ENCODE measurements at places on chromosomes 13 and 19. TPM values are rescaled to one million over a fixed set of nuclear protein-coding genes. Genes with fewer than 3 reads are reported as not detected.

The CFAP97D2 gene
- total RNA-seq: not detected

The RFXANK gene
- total RNA-seq: 18.2 TPM

The ZNF729 gene
- total RNA-seq: not detected

The POU2F2 gene
- total RNA-seq: 3.5 TPM

The CAMSAP3 gene
- total RNA-seq: 63.3 TPM

The FLT1 gene
- 3.6 TPM for total RNA-seq

The JSRP1 gene
- total RNA-seq: not detected

The HS6ST3 gene
- total RNA-seq: not detected

The CRX gene
- total RNA-seq: not detected

DNA sequence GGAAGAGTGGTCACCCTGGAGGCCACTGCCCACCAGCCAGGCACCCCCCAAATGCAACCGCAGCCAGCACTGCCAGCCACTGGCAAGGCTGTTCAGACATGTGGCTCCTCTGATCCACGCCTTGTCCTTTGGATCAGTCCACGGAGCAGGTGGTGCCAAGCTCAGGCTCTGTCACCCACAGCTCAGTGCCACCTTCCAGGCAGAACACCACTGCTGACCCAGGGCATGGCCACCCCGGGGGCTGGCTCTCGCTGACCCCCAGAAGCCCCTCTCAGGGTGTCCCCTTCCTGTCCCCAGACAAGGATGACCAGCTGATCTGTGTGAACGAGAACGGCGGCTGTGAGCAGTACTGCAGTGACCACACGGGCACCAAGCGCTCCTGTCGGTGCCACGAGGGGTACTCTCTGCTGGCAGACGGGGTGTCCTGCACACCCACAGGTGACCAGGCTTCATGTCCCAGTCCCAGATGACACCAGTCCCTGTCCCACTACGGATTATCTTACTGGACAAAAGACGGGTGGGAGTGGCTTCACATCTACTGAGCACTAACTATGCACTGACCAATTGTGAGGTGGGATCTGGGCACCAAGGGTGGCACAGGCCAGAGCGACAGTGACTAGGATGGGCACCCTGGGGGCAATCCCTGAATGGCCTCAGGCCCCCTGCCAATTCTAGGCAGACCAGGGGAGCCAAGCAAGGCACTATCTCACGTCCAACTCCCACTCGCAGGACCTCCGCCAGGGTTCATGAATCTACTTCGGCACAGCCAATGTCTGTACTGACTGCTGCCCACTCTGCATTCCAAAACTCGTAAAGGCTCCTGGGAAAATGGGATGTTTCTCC is 7.0 kb upstream of the F10 start:
- no peaks in the 10 kb centered on the region for H3K27me3 ChIP-seq
- no peak for DNase-seq
- H3K4me3 ChIP-seq: no peak overlapping the region
- no peak overlapping the region for H3K27ac ChIP-seq

DNA sequence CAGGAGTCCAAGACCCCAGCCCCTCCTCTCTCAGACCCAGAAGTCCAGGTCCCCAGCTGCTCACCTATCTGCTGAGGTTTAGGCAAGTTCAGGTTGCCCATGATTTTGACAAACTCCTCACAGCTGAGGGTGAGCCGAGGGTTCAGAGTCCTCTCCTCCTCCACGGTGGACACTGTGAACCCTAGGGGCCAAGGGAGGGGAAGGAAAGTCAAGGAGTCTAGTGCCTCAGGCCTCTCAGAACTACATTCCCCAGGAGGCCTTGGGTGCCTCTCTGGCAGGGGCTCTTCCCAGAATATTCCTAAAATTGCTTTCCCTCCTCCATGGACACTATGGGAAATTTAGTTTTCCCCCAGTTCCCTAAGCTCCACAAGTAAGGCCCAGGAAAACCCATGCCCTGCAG is 3.3 kb upstream of the PHLDB3 start:
- no peaks in the 10 kb centered on the region for H3K4me1 ChIP-seq
- no peak for DNase-seq
- no peak overlapping the region for H3K27ac ChIP-seq
- H3K4me3 ChIP-seq: no peak overlapping the region
- H3K27me3 ChIP-seq: no peaks in the 10 kb centered on the region

GRCh38 chr19:38252385-38252784 is 3.8 kb downstream of the PPP1R14A start:
- peak overlapping the region; percentile 5 for H3K4me3 ChIP-seq
- H3K36me3 ChIP-seq: no peaks in the 10 kb centered on the region
- H3K27ac ChIP-seq: peak overlapping the region; percentile 83
- no peaks in the 10 kb centered on the region for H3K27me3 ChIP-seq

GRCh38 chr13:110593430-110594130 is 21.8 kb upstream of the NAXD start:
- H3K27me3 ChIP-seq: no peaks in the 10 kb centered on the region
- no peak overlapping the region for H3K4me3 ChIP-seq
- H3K36me3 ChIP-seq: no peaks in the 10 kb centered on the region
- DNase-seq: no peak
- H3K27ac ChIP-seq: no peak overlapping the region

GRCh38 chr13:50645092-50645491 is 198.4 kb downstream of the DLEU7 start:
- H3K27me3 ChIP-seq: no peaks in the 10 kb centered on the region
- no peaks in the 10 kb centered on the region for H3K4me1 ChIP-seq
- no peaks in the 10 kb centered on the region for H3K36me3 ChIP-seq
- H3K4me3 ChIP-seq: no peak overlapping the region

DNA sequence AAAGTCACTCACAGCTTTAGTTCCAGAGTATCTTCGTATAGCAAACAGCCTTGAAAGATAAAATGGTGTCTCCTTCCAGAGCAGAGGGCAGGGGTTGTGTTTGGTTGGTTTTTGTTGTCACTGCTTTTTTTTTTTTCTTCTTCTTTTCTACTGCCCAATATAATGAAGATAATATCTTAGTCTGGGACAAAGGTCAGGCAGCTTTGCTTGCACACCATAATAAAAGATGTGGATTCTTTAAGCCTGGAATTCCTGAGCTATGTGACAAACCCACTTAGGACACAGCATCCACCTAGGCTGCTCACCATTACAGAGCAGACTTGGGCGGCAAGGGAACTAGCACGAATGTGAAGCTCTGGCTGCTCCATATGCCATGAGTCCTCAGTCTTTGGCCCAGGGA is 165.6 kb upstream of the MIR17HG start:
- H3K27ac ChIP-seq: no peak overlapping the region
- H3K36me3 ChIP-seq: no peaks in the 10 kb centered on the region
- H3K4me3 ChIP-seq: no peak overlapping the region
- no peak for DNase-seq
- no peaks in the 10 kb centered on the region for H3K4me1 ChIP-seq
- no peaks in the 10 kb centered on the region for H3K27me3 ChIP-seq

DNA sequence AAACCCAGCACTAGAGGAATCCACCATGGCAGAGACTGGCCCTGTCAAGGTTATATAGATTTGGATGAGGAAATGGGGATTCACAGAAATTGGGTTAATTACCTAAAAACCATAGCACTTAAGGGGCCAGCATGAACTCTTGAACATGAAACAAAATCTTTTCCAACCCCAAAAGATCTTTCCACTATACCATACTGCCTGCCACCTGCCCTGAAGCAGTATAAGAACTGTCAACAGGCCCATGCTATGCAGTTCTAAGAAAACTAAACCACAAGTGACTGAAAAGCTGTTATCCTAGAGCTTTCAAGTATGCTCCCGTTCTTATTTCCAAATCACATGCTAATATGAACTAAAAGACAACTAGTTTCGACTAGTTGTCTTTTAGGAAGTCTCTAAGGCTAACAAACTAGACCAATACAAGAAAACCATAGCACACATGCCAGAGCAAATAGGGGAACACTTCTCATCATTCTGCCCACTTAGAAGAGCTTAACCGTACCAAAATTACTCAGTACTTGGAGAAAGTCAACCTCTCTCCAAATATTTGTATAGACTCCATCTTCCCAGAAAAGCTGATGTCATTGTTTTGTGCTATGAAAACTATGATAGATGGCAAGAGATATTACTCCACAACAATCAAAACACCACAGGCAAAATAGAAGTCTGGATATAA is 27.5 kb downstream of the HSPH1 start:
- no peaks in the 10 kb centered on the region for H3K36me3 ChIP-seq
- H3K27ac ChIP-seq: no peak overlapping the region
- H3K4me1 ChIP-seq: no peaks in the 10 kb centered on the region
- no peak for DNase-seq
- no peak overlapping the region for H3K4me3 ChIP-seq
- H3K27me3 ChIP-seq: no peaks in the 10 kb centered on the region

DNA sequence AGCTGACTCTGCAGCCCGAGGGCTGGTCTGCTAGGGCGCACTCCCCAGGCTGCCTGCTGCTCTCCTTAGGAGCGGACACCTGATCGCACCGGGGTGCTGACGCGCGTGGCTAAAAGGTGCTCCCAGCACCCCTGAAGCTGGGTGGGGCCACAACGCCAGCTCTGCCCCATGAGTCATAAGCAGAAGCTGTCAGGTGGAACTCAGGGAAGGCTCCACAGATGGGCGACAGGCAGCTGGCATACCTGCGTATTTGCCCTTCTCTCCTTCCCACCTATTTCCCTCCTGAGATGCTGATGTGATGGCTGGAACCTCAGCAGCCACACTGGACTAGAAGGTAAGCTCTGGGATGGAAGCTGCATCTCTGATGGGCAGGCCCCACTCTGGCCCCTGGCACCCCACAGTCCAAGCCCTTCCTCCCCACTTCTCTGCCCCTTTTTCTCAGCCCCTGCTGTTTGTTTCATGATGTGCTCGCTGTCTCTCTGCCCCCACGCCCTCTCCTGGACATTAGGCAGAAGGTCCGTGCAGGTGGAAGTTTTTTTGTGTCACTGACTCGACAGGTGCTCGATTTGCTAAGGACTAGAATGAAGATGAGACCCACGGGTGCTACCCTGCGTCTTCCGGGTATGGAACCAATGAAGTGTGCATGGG is 30.3 kb upstream of the CACTIN start:
- DNase-seq: no peak
- no peaks in the 10 kb centered on the region for H3K27me3 ChIP-seq
- no peak overlapping the region for H3K27ac ChIP-seq
- no peak overlapping the region for H3K4me3 ChIP-seq
- no peaks in the 10 kb centered on the region for H3K36me3 ChIP-seq

- no peaks in the 10 kb centered on the region for H3K4me1 ChIP-seq
- no peak for DNase-seq
- H3K36me3 ChIP-seq: no peaks in the 10 kb centered on the region
- H3K4me3 ChIP-seq: no peak overlapping the region
- no peaks in the 10 kb centered on the region for H3K27me3 ChIP-seq
These were observed 106.8 kb downstream of the STOML3 start for GRCh38 chr13:38883783-38884182.

DNA sequence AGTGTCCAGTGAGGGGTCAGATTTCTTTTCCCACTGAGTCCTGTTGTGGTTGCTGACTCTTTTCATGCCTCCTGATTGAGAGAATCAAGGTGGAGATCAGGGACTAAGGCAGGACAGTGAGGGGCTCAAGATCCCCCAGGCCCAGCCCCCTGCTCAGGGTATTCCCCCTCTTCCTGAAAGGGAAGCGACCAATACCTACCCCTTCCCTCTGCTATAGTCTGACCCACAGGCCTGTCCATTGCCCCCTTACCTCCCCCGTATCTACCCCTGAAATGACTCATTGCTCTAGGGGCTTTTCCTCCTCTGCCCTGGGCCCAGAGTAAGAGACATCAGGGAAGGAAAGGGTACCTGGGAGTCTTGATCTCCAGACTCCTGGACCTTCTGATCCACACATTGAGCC is 1320.5 kb downstream of the UQCRFS1 start:
- H3K36me3 ChIP-seq: no peaks in the 10 kb centered on the region
- H3K27me3 ChIP-seq: no peaks in the 10 kb centered on the region
- no peak overlapping the region for H3K27ac ChIP-seq
- H3K4me1 ChIP-seq: no peaks in the 10 kb centered on the region
- no peak for DNase-seq

GRCh38 chr13:102878481-102878880 is 32.6 kb downstream of the ERCC5 start:
- no peak overlapping the region for H3K27ac ChIP-seq
- no peak for DNase-seq
- H3K27me3 ChIP-seq: no peaks in the 10 kb centered on the region
- H3K4me3 ChIP-seq: no peak overlapping the region

GRCh38 chr19:31347354-31347753 is 1.9 kb downstream of the TSHZ3 start:
- peaks cover 10% of the 10 kb centered on the region for H3K4me1 ChIP-seq
- H3K4me3 ChIP-seq: no peak overlapping the region
- peaks cover 7% of the 10 kb centered on the region for H3K27me3 ChIP-seq
- DNase-seq: no peak
- no peak overlapping the region for H3K27ac ChIP-seq
- H3K36me3 ChIP-seq: no peaks in the 10 kb centered on the region

DNA sequence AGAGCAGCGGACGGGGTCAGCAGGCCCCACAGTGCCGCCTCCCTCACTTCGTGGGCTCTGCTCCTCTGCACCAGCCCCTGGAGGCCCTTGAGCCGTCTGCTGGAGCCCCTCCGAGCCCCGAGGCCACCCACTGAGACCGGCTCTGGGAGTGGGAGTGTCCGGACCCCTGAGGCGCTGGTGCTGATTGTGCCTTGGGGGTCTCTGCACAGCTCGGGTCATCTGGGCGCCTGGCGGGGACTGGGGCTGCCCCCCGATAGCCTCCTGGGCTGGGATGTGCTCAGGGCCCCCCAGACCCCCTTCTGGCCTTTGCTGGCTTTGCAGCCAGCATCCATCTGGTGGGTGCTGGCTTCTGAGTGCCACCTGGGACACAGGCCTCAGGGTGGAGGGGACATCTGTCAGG is 15.4 kb downstream of the CBARP start:
- no peaks in the 10 kb centered on the region for H3K36me3 ChIP-seq
- H3K27me3 ChIP-seq: no peaks in the 10 kb centered on the region
- no peak overlapping the region for H3K27ac ChIP-seq
- no peaks in the 10 kb centered on the region for H3K4me1 ChIP-seq
- DNase-seq: no peak

- H3K36me3 ChIP-seq: no peaks in the 10 kb centered on the region
- no peak overlapping the region for H3K27ac ChIP-seq
- no peaks in the 10 kb centered on the region for H3K4me1 ChIP-seq
- no peaks in the 10 kb centered on the region for H3K27me3 ChIP-seq
- H3K4me3 ChIP-seq: no peak overlapping the region
These were observed 101.2 kb downstream of the TNFRSF19 start for GRCh38 chr13:23671377-23671776.

DNA sequence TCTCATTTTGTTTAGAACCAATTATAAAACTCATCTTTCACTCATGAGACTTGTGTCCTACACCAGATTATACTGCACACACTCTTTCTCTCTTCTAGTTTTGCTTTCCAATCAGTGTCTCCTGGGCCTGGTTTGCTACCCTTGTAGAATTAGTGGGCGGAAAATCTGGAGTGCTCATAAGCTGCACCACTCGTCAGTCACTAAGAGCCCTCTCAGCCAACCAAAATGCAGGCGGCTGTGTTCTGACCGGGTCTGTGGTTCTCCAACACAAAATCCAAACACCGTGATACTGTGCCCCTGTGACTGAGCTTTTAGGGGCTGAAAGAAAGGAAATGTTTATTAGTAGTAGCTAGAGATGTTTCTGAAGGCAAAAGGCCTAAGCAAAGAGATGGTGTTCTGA is 83.7 kb upstream of the OBI1 start:
- no peaks in the 10 kb centered on the region for H3K27me3 ChIP-seq
- no peak overlapping the region for H3K27ac ChIP-seq
- H3K36me3 ChIP-seq: no peaks in the 10 kb centered on the region

All from Peyer's patch (tissue), 4 donors.